ENCODE measurements at places on chromosomes 12 and 14. TPM values are rescaled to one million over a fixed set of nuclear protein-coding genes. Genes with fewer than 3 reads are reported as not detected.

- DNase-seq, result no peak
Measured at GRCh38 chr12:80702889-80703805, 4.3 kb upstream of the MYF6 start.

DNA sequence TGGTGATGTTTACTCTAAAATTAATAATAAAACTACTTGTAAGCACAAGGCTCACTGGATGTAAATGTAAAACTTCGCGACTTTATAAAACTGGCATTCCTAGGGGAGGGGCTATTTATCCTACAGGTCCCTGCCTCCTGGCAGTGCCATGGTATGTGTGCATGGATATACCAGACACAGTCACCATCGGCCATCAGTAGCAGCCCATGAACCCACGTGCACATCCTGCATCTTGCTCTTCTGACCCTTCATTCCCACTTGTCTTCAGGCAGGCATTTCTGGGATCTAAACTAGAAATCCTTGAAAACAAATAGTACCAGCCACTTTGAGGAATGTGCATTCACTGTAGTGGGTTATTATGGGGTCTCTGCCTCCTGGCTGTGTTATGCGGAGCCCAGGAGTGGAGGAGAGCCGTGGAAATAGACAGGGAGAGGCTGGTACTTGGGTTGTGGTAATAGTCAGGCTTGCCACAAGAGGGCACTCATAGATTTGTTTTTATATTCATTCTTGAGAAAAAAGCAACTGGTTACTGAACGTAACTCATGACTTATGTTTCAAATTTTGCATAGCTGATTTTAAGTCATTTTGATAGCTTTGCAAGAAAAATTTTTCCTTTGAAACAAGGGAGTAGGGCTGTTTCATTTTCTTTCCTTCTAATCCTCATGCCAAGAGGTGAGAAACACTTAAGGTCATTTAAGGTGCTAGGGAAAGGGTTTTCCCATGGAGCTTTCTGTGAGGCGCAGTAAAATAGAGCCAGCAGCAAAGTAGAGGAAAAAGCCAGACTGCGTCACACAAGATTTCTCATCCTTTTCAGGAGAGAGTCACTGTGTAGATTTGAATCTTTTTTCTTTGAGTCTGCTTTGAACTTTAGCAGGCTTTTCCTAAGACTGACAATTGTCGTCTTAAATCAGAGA, 17.4 kb upstream of the GALNT16 start:
- DNase-seq, result peak; percentile 68

- no peak for DNase-seq
Measured at GRCh38 chr12:4036671-4037271, 163.6 kb upstream of the PARP11 start.

DNA sequence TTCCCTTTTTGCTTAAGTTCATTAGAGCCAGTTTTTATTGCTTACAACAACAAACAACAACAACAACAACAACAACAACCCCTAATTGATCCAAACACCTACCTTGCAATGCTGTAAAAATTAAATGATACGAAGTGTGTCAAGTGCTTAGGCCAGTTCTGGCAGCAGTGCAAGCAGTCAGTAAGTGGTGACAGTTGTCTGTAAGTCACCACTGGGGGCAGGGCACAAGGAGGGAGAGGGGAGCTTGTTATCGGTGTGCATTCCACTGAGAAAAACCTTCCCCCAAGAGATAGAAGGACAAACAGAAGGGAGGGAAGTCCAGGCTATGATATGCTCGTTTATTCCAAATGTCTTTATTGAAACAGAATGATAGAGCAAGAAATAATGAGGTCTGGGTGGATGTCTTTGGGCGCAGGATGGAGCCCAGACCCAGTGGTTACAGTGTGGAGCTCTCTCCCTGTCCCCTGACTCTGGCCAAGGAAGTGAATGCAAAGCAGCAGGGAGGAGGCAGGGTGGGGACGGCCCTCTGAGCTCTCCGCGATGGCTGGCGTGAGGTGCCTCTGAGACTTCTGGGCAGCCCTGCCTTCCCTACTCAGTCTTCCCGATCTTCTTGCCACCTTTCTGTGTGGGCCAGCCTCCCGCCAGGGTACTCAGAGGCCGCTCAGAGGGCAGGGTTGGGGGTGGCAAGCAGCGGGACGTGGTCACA, 6.5 kb downstream of the SLC22A17 start:
- DNase-seq, result no peak

- no peak for DNase-seq
Measured at GRCh38 chr14:105282098-105282725, 18.6 kb downstream of the BRF1 start.

- no peak for DNase-seq
Measured at GRCh38 chr14:94378527-94379290, 9.7 kb downstream of the SERPINA1 start.

- DNase-seq, result no peak
Measured at GRCh38 chr14:68333262-68333661, 459.6 kb downstream of the ZFP36L1 start.

GRCh38 chr14:84037593-84037992, 1492.4 kb upstream of the FLRT2 start:
- DNase-seq, result no peak

- DNase-seq, result no peak
Measured at GRCh38 chr12:101969-102878, 35.7 kb downstream of the IQSEC3 start.

- DNase-seq, result no peak
Measured at GRCh38 chr14:77808250-77808649, 8.3 kb downstream of the ADCK1 start.

The FCF1 gene
- polyA plus RNA-seq, result 64.3 TPM

The TMBIM4 gene
- polyA plus RNA-seq, result 140 TPM

The BDKRB2 gene
- 2.5 TPM for polyA plus RNA-seq

The LIN7A gene
- polyA plus RNA-seq, result 21.8 TPM
